Activated CD4-positive, alpha-beta memory T cell treated with anti-CD3 and anti-CD28 coated beads for 36 hours (primary cell): ENCODE measurements at places on chromosomes 4 and X. TPM values are rescaled to one million over a fixed set of nuclear protein-coding genes. Genes with fewer than 3 reads are reported as not detected.

The IL3RA gene
- total RNA-seq: 1.4 TPM

The GPR82 gene
- 0.19 TPM for total RNA-seq

The VGLL1 gene
- not detected for total RNA-seq

The RAB40AL gene
- not detected for total RNA-seq

The PASD1 gene
- total RNA-seq: not detected

DNA sequence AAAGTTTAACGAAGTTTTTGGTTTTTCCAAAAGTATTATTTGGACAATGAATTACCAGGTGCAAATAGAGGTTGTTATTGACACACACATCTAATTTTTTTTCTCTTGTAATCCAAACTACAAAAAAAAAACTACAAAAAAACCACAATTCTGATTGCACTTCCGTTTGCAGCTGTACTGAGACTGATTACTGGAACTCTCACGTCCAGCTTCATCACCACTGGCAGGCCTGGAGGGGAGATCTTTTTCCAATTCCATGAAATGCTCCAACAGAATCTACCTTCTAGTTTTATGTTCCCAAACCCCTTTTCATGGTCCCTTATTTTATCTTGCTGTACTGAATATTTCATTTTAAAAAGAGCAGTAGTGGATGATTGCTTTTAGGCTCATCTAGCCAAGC is 1118.3 kb downstream of the C4orf33 start:
- no peaks in the 10 kb centered on the region for H3K36me3 ChIP-seq
- no peaks in the 10 kb centered on the region for H3K27me3 ChIP-seq
- DNase-seq: no peak

DNA sequence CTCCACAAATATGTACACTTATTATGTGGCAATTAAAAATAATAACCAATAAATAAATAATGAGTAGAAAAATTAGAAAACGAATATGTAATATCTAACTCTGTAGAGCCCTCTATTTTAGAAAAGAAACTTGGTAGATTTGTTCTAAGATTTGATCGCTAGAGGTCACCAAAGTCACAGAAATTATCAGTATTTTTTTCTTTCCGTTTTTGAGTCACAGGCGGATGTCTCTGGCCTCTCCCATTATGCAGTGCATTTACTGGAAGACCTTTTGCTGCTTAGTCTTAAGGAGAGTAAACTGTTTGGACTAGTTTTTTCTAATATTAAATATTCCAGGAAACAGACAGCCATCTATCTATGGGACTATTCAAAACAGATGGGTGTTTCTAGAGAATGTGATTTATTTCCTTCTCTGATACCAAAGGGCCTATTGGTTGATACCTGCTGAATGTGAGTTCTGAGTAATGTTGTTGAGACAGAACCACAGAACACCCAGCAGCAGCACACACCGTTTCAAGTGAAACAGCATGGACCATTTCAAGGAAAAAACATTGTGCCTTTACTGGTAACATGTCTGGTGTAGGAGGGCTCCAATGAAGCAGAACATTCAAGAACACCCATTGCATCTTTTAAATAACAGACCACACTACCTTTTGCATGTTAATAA is 34.0 kb upstream of the GYPA start:
- peaks cover 18% of the 10 kb centered on the region for H3K4me1 ChIP-seq
- no peaks in the 10 kb centered on the region for H3K36me3 ChIP-seq
- H3K27ac ChIP-seq: peak overlapping the region; percentile 70

DNA sequence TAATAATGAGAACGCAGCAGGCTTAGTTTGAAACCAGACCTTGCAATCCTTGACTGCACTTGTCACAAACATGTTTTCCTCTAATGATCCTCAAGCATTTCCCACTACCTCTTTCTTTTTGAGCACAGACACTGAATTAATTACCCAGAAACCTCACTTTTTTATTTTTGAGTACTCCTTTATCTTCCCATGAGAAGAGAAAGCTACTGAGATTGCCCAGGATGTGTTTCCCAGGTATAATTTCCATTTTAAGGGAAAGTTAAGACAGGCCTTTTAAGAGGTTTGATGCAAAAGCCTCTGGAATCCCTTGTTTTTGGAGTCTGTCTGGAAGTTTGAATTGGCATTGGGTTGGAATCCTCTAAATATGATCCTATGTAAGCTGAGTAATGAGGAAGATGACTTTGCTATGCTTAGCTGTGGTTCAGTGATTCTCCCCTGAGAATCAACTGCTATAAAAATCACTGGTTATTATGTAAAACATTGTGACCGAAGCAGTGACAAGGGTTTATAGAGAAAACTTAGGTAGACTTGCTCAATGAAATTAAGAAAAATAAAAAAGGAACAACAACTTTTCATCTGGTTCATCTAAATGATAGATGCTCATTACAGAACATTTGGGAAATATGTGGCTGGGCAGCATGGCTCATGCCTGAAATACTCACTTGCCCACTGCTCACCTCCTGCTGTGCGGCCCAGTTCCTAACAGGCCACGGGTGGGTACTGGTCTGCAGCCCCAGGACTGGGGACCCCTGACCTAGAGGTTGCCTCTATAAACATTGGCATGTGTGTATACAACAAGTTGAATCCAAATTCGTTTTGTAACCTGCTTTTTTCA is 10.8 kb upstream of the RHOH start:
- no peaks in the 10 kb centered on the region for H3K27me3 ChIP-seq
- H3K4me3 ChIP-seq: no peak overlapping the region
- peak overlapping the region; percentile 49 for H3K27ac ChIP-seq

- peaks cover 3% of the 10 kb centered on the region for H3K27me3 ChIP-seq
- H3K27ac ChIP-seq: peak overlapping the region; percentile 85
- DNase-seq: peak; percentile 42
- H3K4me1 ChIP-seq: peaks cover 32% of the 10 kb centered on the region
Measured at GRCh38 chr4:152778656-152779512, 646 bp downstream of the TIGD4 start.

DNA sequence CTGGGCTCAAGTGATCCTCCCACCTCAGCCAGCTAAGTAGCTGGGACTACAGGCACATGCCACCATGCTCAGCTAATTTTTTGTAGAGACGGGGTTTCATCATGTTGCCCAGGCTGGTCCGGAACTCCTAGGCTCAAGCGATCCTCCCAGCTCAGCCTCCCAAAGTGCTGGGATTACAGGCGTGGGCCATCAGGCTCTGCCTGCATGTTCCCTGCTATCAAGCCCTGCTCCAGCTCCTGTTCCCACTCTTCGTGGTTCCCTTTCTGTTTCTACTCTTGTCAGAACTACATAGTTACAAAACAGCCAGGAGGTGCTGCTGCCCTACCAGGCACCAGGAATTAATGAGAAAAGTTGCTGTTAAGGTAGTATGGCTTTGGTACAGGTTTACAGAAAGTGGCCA is 8.7 kb downstream of the TIMP1 start:
- no peak for DNase-seq
- no peaks in the 10 kb centered on the region for H3K27me3 ChIP-seq
- H3K4me1 ChIP-seq: peaks cover 5% of the 10 kb centered on the region
- no peak overlapping the region for H3K4me3 ChIP-seq
- H3K36me3 ChIP-seq: no peaks in the 10 kb centered on the region
